Right lobe of liver (tissue), 6 donors: ENCODE measurements at places on chromosomes 11 and 22. TPM values are rescaled to one million over a fixed set of nuclear protein-coding genes. Genes with fewer than 3 reads are reported as not detected.

GRCh38 chr11:100774859-100775258, 87.8 kb downstream of the ARHGAP42 start:
- no peak for DNase-seq

DNA sequence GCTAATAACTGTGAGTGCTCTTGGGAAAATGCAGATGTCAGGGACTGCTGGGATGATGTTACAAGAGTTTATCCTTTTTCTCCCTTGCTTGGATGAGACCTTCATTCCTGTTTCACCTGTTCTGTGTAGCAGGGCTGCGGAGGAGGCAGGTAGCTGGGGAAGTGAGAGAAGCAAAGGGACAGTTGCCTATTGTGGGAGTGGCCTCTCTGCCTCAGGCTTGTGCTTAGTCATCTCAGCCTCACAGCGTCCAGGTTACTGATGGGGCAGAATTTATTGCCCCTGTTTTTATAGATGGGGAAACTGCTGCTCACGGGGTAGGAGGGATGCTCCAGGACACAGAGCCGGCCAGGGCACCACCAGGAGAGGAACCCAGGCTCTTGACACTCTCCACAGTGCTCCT, 1.7 kb downstream of the STX3 start:
- no peak for DNase-seq

GRCh38 chr11:117226388-117227385, 5.2 kb downstream of the PCSK7 start:
- DNase-seq = peak; percentile 55

GRCh38 chr22:39177456-39177775, 24.9 kb upstream of the CBX7 start:
- no peak for DNase-seq

DNA sequence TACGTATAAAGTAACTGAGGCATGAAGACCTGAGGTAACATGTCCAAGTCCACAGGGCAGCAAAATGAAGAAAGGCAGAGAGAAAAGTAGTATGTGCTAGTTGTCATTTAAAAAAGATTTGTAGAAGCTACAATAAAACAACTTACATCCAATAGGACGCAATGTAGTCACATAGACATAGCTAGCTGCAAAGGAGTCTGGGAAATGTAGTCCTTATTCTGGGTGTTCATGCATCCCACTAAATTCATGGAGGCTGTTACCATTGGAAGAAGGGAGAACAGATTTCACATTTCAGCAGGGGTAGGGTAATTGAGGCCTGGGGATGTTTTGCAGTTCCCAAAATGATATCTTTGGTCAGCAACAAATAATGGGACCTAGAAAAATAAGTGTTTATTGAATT, 571.4 kb downstream of the MIAT start:
- DNase-seq = no peak

GRCh38 chr22:42228483-42228882, 42.0 kb downstream of the TCF20 start:
- DNase-seq = no peak

DNA sequence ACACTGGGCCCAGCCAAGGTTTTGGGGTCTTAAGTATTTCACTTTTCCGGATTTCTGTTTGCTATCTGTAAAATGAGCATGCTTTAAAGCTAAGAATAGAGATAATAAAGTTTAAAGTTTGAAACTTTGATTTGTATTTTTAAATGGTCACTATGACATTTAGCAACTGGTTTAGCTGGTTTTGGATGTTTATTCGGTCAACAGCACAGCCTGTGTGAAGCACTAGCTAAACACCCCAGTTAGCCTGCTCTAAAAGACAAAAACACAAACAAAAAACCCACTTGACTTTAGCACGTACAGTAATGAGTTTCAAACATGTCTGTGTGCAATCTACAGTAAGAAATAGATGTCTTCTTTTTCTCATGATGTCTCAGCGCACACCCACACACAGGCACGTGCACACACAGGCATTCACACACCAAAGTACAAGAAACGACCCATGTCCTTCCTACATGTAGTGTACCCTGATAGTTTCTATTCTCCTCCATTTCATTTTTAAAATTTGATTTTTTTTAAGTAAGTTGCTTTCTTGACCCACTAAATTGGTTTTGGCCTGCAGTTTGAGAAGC, 29.4 kb downstream of the SLC1A2 start:
- DNase-seq = no peak

- DNase-seq = no peak
These were observed 50.7 kb downstream of the TP53I11 start for GRCh38 chr11:44899959-44900358.

- DNase-seq = no peak
These were observed 32.8 kb downstream of the PARVG start for GRCh38 chr22:44213489-44214043.

DNA sequence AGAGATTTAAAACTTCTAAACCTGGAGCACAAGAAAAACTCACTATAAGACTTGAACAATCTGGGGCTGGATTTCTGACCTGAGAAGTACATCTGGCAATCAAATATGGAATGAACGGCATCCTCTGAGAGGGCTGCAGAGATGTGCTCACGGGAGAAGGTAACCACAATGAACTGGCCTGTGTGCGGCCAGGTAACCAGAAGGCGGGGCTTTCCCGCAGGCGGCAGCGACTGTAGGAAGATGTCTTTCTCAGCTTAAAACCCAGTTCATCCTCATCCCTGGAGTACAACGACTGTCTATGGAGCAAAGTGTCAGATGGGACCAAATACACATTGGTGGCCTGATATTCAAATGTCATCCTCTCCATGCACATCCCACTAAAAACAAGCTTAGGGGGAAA, 24.5 kb downstream of the MICAL3 start:
- DNase-seq = no peak

GRCh38 chr22:27306771-27307170, 494.8 kb downstream of the MN1 start:
- DNase-seq = no peak

- DNase-seq = no peak
These were observed 138.1 kb downstream of the SLC1A2 start for GRCh38 chr11:35281169-35281688.

DNA sequence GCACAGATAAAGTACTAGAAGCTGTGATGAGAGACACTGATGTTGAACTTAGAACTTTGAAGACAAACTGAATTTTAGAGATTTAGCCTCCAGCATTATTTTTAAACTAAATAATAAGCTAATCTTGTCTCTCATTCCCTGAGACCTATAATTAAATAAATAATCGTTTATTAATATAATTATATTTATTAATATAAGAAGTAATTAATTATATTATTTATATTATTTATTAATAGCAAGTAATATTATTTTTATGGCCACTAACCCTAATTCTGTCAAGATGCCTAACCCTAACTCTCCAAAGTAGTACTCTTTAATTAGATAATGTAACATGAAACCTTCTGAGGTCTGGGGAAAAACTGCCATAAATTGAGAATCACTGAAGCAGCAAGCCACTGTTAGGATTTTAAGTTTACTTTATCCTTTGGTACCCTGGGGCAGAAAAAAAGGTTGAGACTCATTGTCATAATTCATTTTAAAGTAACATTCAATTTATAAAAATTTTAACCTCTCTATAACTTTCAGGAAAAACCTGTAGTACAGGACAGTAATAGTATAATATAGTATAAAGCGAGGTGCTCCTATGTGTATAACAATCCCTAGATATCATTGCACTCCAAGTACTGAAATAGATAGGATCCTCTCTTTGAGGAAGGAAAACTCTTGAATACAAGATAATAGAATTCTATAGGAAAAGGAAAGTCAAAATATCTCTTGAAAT, 85.4 kb downstream of the TTC28 start:
- DNase-seq = no peak

GRCh38 chr11:849104-849824, 6.6 kb downstream of the TSPAN4 start:
- no peak for DNase-seq

GRCh38 chr22:34015642-34016041, 95.4 kb upstream of the LARGE1 start:
- DNase-seq = no peak

- DNase-seq = no peak
These were observed 490.1 kb downstream of the OPCML start for GRCh38 chr11:133041928-133042882.

GRCh38 chr22:23231471-23232093, 51.3 kb downstream of the BCR start:
- DNase-seq = no peak

- no peak for DNase-seq
These were observed 10.7 kb downstream of the TAB1 start for GRCh38 chr22:39410264-39410663.

GRCh38 chr11:72985645-72986044, 156.5 kb downstream of the FCHSD2 start:
- no peak for DNase-seq

- no peak for DNase-seq
These were observed at the start of gene ADAMTS8 for GRCh38 chr11:130428316-130429119. Gene ADAMTS8, minus strand, starts transcription at chr11:130428609. Its CDS starts 323 bp downstream, at chr11:130428286.

DNA sequence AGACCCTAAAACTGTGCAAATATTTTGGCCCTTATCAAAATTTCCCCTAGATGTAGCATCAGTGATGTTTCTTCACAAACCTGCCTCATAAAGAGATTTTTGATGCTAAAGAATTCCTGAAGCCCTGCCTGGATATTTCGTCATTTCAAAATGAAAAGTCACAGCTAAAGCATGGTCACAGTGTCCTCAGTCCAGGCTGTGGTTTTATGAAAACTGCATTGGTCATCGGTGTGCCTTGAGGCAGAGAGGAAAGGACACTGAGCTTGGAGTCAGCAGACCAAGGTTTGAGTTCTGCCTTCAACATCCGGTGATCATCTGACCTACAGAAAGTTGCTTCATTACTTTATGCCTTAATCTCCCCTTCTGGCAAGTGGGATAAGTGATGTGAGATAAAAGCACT, 34.8 kb upstream of the ALKBH3 start:
- no peak for DNase-seq

- no peak for DNase-seq
These were observed 24.5 kb downstream of the RPUSD4 start for GRCh38 chr11:126186708-126187529.

DNA sequence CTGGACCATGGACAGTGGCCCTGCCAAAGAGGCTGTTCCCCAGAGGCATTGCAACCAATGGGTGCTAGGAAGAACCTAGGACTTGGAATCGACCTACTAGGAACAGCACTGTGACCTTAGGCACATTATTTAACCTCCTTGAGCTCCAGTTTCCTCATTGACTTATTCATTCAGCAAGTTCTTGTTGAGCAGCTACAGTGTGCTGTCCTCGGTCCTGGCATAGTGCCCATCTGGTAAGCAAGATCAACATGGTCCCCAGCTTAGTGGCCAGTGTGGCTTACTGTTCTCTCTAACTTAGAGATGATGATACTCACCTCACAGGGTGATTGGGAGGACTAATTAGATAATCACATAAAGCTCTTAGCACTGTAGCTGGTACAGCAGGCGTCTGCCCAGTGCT, 8.2 kb downstream of the ABCG4 start:
- DNase-seq = no peak

DNA sequence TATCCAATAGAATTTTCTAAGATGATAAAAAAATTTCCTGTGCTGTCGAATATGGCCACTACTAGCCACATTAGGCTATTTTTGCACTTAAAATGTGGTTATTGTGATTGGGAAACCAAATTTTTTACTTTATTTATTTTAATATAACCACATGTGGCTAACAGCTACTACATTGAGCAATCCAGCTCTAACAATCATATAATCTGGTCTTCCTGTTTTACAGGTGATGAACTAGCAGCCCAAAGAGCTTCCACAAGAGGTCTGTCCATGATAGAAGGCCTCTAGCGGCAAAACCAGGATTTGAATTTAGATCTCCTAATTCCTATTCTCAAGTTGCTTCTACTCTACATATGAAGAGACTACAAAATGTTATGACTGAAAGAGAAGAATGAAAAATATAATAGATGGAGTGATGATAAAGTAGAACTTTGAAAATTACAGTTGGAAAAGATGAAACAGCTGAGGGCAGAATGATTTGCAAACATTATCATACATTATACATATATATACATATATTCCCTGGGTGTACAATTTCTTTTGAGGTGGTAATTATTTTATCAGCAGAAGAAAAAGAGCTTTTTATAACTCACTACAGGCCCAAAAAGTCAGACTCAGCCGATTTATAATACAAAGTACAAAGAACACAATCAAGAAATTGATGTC, 363.5 kb upstream of the PITPNB start:
- DNase-seq = no peak

DNA sequence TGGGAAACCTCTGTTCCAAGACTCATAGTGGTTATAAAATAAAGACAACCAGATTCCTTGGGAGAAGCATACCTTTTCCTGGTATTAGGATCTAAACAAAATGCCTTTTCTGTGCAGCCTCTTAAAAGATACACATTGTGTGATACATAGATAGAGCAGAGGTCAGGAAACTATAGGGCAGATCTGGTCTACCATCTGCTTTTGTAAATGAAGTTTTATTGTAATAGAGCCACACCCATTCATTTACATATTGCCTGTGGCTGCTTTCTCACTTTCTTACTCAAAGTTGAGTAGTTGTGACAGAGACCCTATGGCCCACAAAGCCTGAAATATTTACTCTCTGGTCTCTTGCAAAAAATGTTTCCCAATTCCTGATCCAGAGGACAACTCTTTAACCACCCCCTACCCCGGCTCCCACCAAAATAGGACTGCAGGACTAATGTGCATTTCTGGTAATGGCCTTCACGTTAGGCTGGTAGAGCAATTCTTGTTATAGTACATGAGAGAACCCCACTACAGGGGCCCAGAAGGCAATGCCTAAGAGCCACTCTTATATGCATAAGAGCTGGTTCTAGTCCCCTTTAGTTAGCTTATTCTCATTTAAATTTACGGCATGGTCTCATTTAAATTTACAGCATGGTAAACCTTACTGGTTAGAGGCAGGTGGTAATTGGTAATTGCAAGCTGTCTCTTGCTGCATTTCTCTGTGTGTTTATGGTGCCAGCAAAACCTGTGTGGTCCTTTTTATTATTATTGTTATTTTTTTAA, 76.8 kb upstream of the YWHAH start:
- DNase-seq = no peak

Gene NPAS4
- total RNA-seq = not detected

Gene KRTAP5-3
- total RNA-seq = not detected

Gene AQP11
- total RNA-seq = 9.8 TPM

Gene SCGB1A1
- not detected for total RNA-seq

Gene ROBO4
- 6.1 TPM for total RNA-seq

Gene KCNJ11
- total RNA-seq = 1.4 TPM

Gene ADORA2A
- total RNA-seq = 4.2 TPM

Gene ENTHD1
- not detected for total RNA-seq

Gene ALDH3B1
- total RNA-seq = 4.2 TPM

Gene MUC5B
- 1.7 TPM for total RNA-seq

Gene APOBEC3A
- 2.8 TPM for total RNA-seq

Gene LMNTD2
- total RNA-seq = 6.5 TPM

Gene C22orf31
- total RNA-seq = not detected

Gene C11orf91
- total RNA-seq = not detected

Gene FKBP2
- 49.4 TPM for total RNA-seq

Gene PRRG4
- 6.5 TPM for total RNA-seq

Gene UEVLD
- 18.1 TPM for total RNA-seq

Gene FZD4
- 12.5 TPM for total RNA-seq

Gene MS4A6A
- 74.5 TPM for total RNA-seq
